ENCODE measurements at places on chromosomes 11 and 22.

DNA sequence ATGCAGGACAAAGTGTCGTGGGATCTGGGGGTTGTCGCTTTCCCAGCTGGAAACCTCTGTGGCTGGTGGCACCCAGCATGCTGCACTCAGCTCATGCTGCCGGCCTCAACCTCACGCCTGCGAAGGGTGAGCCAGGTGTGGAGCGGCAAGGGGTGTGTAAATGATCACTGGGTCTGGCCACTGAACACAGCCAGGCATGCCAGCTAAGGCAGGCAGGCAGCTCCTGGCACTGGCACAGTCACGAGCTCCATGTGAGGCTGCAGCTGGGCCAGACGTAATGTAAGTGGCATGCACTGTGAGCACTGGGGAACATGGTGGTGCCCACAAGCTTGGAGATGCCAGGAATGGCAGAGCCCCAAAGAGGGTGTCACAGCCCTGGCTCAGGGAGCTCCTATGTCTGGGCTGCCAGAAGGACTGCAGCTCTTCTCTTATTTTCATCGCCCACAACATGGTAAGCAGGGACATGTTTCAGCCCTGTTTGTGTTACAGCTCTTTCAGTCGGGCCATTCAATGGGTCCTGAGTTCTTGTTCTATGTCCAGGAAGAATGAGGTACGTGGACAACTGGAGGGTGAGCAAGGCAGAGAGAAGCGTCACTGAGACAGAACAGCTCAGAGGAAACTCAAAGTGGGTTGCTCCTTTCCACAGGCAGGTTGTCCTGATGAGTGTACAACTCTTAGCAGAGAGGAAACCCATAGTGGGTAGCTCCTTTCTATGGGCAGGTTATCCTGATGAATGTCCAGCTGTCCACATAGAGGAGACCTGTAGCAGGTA lies 403.8 kb downstream of the CNTN5 start:
- no peak for DNase-seq

GRCh38 chr22:42432020-42432596 lies at the start of gene NFAM1:
NFAM1 (minus strand) TSS chr22:42432403; CDS start chr22:42432357, 46 bp downstream.
- peak; percentile 29 for DNase-seq

- DNase-seq: no peak
Measured at GRCh38 chr11:10484461-10485180, 29.6 kb downstream of the AMPD3 start.

GRCh38 chr11:5605849-5606248 lies 9.4 kb downstream of the TRIM6 start:
- no peak for DNase-seq

- DNase-seq: no peak
Measured at GRCh38 chr11:77141034-77141433, 13.0 kb downstream of the MYO7A start.

- DNase-seq: no peak
Measured at GRCh38 chr22:36385491-36386350, 2.0 kb downstream of the MYH9 start.

GRCh38 chr11:123104697-123105096 lies 42.8 kb upstream of the HSPA8 start:
- DNase-seq: no peak

DNA sequence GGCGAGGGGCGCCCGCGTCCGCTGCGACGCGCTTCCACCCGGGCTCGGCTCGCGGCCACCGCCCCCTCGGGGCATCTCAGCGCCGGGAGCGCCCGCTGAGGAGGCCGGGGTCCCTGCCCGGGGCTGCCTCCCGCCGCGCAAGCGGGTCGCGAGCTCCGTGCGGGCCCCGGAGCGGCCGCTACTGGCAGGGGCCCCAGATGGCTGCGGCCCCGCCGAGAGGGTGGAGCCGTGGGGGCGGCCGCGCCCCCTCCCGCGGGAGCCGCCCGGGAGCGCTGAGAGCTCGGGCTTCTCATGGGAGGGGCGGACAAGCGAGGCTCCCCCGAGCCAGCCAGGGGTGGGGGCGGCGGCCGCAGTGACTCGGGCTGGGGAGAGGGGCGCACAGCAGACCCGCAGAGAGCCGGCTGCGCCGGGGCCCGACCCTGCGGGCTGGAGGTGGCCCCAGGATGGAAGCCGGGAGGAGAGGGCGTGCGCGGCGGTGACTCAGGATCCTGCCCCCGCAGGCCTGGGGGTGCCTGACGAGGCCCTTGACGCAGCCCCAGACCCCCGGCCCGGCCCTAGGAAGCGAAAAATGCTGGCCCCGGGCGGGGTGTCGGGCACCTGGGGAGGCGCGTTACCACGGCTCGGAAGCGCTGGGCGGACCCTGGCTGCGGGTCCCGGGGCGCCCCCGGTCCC lies 603 bp upstream of the ZFTA start:
- DNase-seq: no peak

DNA sequence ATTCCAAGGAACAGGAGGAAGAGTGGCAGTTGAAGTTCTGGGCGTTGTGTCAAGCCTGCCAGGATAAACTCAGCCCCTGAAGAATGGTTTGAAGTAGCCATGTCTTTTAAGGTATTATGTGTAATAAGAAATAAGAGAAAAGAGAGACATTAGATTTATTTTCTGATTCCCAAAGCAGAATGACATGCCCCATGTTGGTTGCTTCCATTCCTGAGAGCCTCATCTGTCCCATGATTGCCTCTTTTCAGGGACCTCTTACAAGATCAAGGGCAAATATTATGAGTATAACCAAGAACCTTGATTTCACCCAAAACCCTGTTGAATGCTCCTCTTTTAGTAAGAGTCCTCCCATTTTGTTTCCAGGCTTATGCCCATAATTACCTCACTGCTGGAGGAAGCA lies at the start of gene OR8D2:
TSS of gene OR8D2 (minus strand) at position 101 of the 400 bp plus-strand sequence. CDS start at position 101, 0 bp downstream.
- no peak for DNase-seq

DNA sequence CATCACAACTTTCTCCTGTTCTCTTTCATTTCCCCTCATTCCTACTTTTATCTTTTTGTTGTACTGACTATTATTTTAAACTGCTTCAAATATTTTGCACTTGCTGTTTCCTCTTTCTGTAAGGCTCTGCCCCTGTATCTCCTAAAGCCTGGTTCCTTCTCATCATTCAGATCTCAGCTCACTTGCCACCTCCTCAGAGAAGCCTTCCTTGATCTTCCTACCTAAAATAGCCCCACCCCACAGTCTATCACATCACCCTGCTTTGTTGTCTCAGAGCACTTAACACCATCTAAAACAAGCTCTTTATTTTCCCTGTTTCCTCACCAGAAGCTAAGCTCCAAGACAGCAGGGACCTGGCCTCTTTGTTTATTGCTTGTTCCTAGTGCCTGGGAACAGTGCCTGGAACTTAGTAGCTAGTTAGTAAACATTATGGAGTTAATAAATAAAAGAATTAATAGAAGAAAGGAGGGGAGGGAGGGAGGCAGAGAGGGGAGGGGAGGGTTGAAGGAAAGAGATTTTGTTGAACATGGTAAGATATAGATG lies 2.5 kb upstream of the STK33 start:
- DNase-seq: no peak

DNA sequence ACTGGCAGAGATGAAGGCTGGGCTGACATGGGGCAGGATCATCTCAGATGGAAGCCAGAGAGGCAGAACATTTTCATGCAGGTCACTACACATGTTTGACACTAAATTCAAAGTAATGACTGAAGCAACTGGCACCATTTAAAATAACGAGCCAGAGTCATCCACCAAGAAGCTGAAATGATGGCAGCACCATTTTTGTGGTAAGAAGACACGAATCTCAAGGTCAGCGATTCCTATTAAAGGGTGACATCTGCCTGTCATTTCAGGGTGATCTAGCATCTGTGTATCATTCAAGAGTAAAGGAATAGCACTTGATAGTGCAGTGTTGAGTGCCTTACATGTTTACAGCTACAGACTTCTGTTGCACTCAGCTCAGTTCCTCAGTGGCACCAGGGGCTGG lies 113.4 kb upstream of the C11orf87 start:
- no peak for DNase-seq

- no peak for DNase-seq
Measured at GRCh38 chr11:76626921-76627401, 43.6 kb downstream of the LRRC32 start.

DNA sequence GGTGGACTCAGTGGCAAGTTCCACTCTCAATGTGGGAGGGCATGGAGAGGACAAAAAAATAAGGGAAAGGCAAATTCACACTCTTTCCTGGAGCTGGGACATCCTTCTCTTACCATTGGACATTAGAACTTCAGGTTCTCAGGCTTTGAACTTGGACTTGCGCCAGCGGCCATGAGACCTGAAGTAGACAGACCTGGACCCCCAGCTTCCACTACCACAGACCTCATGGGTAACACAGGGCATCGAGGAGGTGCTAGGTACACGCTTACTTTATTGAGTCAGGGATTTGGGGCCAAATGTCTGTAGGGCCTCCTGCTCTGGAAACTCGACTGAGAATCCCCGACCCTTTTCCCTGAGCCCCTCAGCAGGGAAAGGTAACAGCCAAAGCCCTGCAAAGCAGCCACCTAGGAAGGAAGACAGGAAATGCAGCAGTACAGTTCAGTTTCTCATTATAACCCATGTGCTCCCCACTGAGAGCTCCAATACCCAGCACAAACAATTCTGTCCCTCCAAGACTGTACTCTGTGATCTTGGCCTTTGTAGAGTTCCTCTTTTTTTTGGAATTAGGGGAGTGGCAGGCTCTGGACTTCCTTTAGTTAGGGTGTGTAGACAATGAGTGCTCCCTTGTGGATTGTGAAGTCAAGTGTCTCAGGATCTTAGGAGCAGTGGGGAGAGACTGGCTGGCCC lies 5.7 kb downstream of the CHRNA10 start:
- DNase-seq: no peak

GRCh38 chr11:43788421-43788820 lies 92.2 kb upstream of the ALKBH3 start:
- DNase-seq: no peak

GRCh38 chr11:26331911-26332571 lies at the start of gene ANO3:
ANO3 (plus strand) TSS chr11:26332130; CDS start chr11:26332276, 146 bp downstream.
- no peak for DNase-seq

DNA sequence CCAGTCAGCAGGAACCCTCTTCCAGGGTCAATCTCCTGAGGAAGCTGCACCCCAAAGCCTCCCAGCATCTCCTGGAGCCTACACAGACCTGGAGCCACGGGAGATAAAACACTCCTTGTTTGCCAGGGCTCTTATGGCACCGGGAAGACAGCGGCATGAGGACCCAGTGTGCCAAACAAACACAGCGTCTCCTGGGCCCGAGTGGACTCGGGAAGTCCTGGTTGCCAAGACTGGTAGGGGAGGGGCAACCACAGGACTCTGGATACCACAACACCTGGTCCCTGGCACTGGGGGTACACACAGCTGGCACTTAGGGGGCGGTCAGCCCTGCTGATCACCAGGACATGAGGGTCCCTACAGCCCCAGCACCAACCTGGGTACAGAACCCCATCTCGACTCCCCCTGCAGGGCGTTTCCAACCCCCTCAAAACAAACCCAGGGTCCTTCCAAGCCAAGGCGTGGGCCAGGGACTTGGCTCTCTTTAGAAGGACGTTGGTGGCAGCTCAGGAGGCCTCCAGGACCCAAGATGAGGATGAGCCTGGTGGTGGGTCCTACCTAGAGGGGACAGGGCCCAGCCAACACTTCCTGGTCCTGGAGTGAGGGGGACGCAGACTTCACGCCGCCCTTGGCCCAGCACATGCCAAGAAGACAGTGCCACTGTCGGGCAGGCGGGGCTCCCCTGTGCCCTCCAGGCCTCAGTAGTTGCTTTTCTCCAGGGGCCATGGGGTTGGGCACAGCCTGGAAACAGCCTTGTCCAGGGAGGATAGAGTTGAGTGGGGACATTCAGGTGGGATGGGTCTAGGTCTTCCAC lies 85.0 kb downstream of the CELSR1 start:
- DNase-seq: no peak

- no peak for DNase-seq
Measured at GRCh38 chr11:130997278-130997677, 81.0 kb upstream of the SNX19 start.

DNA sequence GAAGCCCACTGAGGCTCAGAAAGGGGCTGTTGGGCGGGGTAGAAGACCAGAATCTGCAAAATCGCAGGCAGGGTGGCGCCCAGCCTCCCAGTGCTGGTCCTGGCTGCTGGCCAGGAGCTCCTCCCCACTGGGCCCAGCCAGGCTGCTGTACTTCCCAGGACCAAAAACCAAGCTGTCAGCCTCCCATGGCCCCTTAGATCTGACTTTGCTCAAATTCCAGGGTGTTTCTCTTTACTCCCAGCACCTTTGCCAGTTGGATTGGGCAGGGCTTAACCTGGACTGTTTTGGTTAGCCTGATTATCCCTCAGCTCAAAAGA lies 44.2 kb upstream of the WEE1 start:
- DNase-seq: no peak

- DNase-seq: no peak
Measured at GRCh38 chr11:1209371-1210057, 13.4 kb upstream of the MUC5B start.

GRCh38 chr11:44638032-44638431 lies 72.6 kb downstream of the CD82 start:
- DNase-seq: no peak
